ENCODE measurements at places on chromosomes 5 and 9.

- DNase-seq: no peak
Measured at GRCh38 chr5:43648499-43649124, 45.6 kb downstream of the NNT start.

DNA sequence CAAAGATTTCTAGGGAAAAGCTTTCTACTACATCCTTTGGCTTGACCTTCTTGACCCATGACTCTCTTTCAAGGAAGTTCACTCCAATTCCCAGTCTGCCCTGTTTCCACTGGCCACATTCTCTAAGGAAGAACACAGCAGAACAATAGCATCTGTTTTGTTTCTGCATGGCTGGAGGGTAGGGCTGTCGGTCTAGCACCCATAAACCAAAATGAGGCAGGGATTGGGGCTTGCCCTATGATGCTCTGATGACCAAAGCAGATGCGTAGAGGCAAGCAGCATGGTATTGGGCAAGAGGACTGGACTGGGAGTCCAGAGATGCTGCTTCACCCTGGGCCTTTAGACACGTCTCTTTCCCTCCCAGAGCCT, 24.1 kb downstream of the GOLGA2 start:
- no peak for DNase-seq

DNA sequence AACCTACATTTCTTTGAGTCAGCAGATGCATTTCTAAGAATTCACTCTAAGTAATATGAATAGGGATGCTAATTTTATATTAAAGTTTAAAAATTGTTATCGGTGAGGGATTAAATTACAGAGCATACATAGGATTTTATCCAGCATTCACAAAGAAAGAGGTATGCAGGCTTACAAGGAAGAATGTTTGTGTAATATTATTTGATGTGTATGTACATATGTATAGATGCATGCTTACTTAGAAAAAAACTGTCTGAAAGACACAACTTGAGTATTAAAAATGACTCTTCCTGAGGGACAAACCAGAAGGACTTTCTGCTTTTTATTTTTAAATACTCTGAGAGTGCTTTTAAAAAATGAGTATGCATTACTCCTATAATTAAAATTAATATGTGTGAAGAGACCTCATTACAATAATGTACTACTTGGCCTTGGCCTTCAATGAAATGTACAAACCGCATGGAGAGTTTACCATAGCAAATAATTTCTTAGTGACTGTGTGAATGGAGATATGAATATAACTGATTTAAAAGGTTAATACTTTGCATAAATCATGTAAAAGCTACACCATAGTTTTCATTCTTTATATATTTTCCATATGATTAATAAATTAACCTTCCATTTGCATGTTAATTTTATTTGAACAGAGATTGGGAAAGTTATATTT, 77.0 kb downstream of the GDA start:
- DNase-seq: no peak

DNA sequence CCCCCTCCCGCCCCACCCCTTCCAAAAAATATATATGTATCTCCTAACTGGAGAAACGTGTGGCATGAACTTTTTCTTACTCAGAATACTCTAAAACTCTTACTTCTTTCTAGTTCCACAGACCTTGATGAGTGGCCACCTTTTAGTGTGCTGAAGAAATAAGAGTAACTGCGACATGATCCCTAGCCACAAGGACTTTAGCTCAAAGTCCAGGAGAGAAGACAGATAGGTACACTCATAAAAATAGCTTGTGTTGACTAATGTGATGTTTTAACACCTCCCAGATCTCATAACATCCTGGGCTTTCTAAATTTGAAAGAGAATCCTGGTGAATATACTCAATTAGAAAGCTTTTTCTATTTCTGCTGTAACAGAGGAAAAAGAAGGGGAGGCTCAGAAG, 1005.0 kb upstream of the DMAC1 start:
- DNase-seq: no peak

DNA sequence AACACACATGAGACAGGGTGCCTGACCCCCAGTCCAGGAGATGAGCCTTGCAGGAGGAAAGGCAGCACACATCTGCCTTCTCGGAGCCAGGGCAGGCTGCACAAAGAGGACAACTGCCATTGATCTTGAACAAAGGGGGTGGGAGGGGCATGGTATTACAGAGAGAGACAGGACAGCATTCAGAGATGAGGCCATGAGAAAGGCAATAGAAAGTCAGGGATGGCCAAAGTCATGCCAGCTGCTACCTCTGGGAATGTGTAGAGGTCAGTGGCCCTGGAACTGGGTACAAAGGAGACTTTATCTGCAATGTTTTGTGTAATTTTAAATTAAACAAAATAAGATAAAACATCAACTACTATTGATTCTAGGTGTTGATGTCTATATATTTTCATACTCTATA, 43.2 kb downstream of the WDR36 start:
- DNase-seq: no peak

DNA sequence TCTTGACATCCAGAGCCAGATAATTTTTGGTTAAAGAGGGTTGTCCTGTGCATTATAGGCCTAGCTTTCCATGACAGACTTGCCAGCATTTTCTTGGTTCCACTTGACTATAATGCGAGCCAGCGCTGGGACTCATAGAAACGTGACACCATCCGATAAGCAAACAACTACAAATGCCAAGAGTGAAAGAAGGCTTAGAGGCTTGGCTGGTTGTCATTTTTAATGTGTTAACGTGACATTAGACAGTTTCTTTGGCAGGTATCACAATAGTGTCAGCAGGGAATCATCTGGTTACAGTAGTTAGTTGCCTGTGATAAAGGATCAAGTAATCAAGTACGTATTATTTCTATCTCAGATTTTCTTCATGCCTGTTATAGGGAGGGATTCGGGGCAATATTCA, 20.0 kb upstream of the LIFR start:
- no peak for DNase-seq

GRCh38 chr5:132771503-132771998, 5.5 kb downstream of the SEPTIN8 start:
- no peak for DNase-seq

GRCh38 chr9:87271696-87272477, 225.8 kb upstream of the DAPK1 start:
- DNase-seq: no peak

DNA sequence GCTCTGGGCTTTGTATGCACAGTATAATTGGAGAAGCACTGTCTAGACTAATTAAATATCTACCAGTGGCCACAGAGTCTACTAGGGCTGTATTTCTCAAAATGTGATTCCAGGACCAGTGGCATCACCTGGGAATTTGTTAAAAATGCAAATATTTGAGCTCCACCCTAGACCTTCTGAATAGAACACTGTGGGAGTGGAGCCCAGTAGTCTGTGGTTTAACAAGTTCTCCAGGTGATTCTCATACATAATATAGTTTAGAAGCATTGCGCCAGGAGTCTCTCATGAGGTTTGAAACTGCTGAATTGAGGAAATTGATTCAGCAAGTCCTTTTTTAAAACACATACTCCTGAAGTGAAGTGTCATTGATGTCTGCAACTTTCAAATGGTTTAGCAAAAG, 74.7 kb downstream of the FCHO2 start:
- peak; percentile 66 for DNase-seq

Data from epithelial cell of esophagus (primary cell).